ENCODE measurements at places on chromosomes 3 and 15. TPM values are rescaled to one million over a fixed set of nuclear protein-coding genes. Genes with fewer than 3 reads are reported as not detected.

Gene CAND2
- 0.40 TPM for total RNA-seq

Gene FBLN2
- 2.9 TPM for total RNA-seq

Gene SEMA3B
- 7.5 TPM for total RNA-seq

Gene TUSC2
- total RNA-seq = 38.6 TPM

Gene CIB2
- total RNA-seq = 31.3 TPM

Gene CD200R1
- total RNA-seq = 0.08 TPM

Gene ACTC1
- total RNA-seq = 0.48 TPM

Gene CYP19A1
- 0.16 TPM for total RNA-seq

Gene SPESP1
- total RNA-seq = not detected

Gene LRRC3B
- total RNA-seq = not detected

Gene LTF
- total RNA-seq = not detected

Gene HAPLN3
- total RNA-seq = 27.9 TPM

Gene KCTD6
- total RNA-seq = 9.0 TPM

Gene CIDEC
- 6.6 TPM for total RNA-seq

Gene ZIC4
- total RNA-seq = not detected

Gene PATL2
- total RNA-seq = 0.07 TPM

Gene ALDH1A3
- 26.0 TPM for total RNA-seq

Gene RTP4
- not detected for total RNA-seq

Gene CKMT1B
- 3.4 TPM for total RNA-seq

Gene C3orf49
- total RNA-seq = not detected

Measured in A549 treated with RU486 at 1 μM for 4 hours (cell line).